ENCODE measurements at places on chromosomes 16 and 17.

DNA sequence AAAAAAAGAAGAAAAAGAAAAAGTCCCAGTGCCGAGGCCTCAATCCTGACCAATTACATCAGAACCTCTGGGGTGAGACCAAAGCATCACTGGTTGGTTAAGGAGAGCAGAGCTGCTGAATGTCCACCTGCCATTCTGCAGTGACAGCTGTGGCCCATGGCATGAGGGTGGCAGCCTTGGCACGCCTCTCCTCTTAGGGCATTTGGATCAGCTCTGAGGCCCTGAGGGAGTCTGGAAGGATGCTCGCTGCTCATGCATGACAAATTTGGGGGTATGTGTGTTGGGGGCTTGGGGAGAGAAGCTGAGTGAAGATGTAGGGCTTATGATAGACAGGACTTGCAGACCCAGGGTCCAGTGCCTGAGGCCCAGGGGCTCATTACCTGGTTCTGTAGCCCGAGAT, 26.3 kb downstream of the MYLK3 start:
- DNase-seq, result no peak

- DNase-seq, result no peak
These were observed 19.0 kb downstream of the SPIRE2 start for GRCh38 chr16:89847051-89847939.

GRCh38 chr17:61235001-61235826, 164.4 kb upstream of the TBX2 start:
- no peak for DNase-seq

DNA sequence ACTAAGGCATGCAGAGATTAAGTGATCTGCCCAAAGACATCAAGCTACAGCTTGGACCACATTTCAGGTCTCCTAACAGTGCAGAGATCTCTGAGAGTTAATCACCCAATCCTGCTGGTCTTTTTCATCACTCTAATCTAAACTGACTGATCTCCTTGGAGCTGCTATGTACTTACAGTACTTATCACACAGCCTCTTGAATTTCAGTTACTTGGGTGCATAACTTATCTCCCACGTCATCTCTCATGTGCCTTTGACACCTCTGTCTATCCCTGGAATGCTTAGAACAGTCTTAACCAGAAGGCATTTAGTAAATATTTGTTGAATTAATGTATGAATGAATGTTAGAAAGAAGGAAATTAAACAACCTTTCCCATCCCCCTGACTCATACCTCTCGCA, 139.0 kb downstream of the SNX11 start:
- no peak for DNase-seq

DNA sequence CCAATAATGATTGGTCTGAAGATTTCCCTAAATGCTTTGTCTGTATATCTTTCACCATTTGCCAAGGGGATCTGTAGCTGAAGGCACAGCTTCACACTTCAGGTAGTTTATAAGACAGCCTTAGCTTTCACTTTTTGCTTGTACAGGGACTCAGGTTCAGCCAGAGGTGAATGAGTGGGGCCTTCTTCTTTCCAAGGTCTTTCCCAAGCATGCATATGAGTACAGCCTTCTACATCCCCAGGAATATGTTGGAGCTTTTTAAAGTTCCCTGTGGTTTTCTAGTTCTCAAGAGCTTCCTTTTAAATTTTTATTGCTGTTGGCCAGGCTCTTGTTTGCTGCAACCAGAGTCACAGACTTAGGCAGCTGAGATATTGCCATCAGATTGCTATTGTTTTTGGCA, 17.9 kb upstream of the SPDYE4 start:
- no peak for DNase-seq

- DNase-seq, result no peak
These were observed 2.6 kb downstream of the ABR start for GRCh38 chr17:1177016-1177700.

DNA sequence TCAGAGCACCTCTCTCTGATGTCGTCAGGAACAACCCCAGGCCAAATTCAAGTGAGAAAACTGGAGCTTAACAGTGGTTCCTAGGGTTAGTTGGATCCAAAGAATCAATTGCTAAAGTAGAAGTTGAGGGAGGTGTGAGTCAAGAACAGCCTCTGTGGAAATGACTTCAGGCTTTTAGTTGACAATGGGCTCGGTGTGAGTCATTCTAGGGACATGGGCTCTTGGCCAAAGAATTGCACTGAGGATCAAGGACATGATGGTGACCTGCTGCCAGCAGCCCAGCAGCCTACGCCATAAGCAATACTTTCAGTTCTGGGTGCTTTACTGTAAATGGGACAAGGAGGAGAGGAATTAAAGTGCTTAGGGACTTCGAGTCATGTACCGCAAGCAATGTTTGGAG, 32.1 kb upstream of the SMURF2 start:
- DNase-seq, result no peak

DNA sequence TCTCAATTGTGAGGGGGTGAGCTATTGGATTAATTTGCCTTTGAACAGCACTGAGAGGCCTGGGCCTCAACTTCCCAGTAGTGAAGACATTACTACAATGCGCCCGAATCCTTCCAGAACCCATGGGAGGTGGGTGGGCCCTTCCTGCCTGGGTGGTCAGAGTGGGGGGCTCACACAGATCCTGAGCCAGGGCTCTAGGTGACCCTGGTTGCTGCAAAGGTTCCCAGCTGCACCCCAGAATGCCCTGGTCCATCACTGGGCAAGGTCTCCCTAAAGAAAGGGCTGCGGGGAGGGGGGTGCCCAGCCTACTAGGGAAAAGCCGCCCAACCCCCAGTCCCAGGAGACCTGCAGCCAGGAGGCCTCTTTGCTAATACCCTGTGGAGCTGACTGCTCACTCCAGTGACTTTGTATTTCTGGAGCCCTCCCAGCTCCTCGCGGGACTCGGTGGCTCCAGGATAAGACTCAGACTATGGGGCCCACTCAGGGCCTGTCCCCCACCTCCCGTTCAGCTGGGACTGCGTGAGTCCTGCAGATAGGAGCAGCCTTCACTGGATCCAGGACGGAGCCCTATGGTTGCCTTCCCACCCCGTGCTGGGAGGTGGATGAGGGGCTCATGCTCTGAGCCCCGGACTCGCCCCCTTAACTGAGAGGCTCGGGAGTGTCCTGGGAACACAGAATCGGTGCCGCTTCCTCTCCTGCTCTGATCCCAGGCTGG, 40.2 kb downstream of the SLC7A5 start:
- no peak for DNase-seq

DNA sequence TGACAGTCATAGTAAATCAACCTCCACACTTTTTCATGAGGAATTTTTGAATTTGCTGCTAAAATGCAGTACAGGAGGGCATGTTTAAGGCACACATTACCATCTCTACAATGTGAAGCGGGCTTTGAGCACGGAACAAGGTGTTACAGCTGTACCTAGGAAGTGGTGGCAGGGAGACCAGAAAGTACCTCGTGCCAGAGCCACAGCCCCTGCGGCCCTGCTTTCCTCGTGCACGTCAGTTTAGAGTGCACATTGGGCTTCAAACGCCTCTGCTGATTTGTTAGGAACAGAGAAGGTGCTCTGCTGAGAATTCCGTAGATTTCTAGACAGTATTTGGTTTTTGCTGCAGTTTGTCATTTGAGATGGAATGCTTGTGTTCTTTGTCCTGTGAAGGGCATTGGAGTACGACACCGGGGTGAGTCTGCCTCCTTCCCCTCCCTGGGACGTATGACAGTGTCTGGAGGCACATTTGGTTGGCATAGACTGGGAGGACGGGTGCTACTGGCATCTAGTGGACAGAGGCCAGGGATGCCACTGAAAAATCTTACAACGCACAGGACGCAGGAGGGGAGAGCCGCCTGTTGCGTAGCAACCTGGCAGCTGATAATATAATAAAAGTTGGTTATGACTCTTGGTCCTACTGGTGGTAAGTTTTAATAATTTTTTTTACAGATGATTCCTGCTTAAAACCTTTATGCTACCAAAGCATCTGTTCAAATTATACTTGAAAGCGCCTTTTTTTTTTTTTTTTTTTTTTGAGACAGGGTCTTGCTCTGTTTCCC, 9.1 kb downstream of the FOXK2 start:
- peak; percentile 59 for DNase-seq

GRCh38 chr17:62732125-62732524, 76.0 kb downstream of the MARCHF10 start:
- DNase-seq, result no peak

GRCh38 chr16:50235581-50235980, 30.8 kb upstream of the ADCY7 start:
- no peak for DNase-seq

GRCh38 chr17:44922746-44923470, 7.6 kb upstream of the GFAP start:
- DNase-seq, result no peak

DNA sequence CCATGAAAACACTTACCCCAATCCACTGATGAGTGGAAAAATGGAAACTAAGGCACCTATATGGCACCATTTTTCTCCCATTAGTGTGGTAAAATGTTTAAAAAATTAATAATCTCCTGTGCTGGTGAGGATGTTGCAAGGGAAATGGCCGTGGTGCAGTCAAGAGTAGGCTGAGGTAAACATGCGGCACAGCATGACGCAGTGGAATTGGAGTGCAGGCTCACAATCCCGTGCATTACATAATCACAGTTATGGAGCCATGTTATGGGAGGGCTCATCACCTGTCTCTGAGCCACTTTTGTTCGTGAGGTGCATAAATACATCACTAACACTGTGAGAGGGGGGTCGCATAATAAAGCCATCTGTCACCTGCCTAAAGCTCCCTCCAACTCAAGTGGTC, 164.4 kb upstream of the XYLT1 start:
- no peak for DNase-seq

GRCh38 chr17:489758-490329, 137.2 kb upstream of the RPH3AL start:
- DNase-seq, result peak; percentile 79

GRCh38 chr17:71142333-71142732, 973.0 kb downstream of the KCNJ2 start:
- DNase-seq, result no peak

DNA sequence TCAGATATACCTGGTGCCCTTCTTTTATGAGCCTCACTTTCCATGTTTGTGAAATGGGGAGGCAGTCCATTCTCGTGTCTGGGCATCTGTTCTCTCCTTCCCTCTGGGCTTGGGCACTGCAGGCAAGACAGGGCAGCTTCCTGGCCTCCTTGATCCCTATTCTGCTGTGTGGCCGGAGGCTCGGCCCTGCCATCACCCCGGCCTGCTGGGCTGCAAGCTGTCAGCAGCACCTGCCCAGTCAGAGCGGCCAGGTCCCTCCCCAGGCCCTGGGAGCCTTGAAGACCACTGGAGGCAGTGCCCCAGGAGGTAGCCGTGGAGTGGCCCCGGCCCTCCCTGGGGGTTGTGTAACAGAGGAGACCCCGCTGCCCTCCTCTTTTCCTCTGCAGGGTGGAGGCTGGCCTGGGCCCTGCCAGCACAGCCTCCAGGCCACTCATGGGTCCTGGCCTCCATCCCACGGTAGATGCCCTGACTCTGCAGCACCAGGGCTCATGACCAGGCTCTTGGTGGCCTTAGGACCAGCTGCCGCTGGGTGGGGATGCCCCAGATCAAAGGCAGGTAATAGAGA, 9.2 kb downstream of the KCNJ12 start:
- no peak for DNase-seq

- no peak for DNase-seq
These were observed 13.3 kb upstream of the PAFAH1B1 start for GRCh38 chr17:2580151-2580550.

GRCh38 chr16:84718-85406, 6.8 kb downstream of the MPG start:
- peak; percentile 53 for DNase-seq

DNA sequence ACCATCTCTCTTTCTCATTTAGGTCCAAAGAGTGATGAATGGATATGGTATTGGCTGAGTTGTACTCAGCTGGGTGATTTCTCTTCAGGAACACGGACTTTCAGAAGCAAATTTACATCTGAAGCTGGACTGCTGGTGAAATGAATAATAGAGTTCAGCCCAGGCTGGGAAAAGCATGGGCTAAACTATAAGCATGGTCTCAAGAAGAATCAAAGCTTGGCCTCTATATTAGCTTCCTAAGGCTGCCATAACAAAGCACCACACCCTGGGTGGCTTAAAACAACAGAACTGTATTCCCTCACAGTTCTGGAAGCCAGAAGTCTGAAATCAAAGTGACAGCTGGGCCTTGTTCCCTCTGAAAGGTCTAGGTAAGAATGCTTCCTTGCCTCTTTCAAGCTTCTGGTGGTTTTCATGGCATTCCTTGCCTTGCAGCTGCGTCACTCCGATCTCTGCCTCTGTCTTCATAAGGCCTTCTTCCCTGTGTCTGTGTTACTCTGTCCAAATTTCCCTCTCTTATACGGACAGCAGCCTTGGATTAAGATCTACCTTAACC, 89.8 kb upstream of the CES5A start:
- no peak for DNase-seq

DNA sequence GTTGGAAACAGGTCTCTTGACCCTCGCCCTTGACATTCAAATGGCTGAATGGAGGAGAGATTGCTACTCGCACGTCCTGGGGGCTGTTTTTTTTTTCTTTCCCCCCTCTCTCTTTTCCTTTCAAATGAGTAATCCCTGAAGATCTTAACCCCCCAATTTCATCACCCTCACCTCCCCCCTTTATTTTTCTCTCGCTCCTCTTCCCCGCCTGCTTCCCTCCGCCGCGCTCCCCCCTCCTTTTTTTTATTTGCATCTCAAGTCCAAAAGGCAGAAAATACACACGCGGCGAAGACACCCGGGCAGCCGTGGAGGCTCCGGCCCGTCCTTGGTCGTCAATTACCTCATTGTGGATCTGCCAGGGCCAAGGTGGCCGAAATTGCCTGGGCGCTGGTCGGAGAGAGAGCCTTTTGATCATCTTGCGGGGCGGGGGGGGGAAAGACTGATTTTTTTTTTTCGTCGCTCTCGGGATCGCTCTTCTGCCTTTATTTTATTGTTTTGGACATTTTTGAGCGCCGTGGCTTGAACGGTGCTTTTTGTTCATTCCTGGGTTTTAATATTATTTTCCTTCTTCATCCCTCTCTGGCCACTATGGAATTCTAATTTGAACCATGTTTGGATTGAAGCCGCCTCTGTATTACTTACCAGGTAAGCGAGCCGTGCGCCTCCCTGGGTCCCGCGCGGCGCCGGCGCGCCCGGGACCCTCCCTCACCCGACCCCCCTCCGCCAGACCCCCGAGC, 57.2 kb upstream of the GSE1 start:
- no peak for DNase-seq

DNA sequence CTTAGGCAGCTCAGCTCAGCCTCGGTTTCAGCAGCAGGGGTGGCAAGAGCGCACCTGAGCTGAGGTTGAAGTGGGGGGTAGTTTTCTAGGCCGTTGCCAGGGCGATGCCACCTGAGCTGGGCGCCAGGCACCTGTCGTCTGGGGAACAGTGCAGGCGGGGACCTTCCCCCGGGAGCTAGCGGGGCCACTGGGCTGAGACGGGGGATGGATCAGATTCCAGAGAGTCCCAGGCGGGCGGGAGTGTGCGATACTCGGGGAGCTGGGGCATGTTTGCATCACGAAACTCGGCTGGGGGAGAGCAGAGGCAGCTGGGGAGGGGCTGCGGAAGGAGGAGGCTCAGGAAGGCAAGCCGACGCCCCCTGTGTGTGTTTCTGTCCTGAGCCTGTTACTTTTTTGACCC, 477 bp upstream of the CLDN9 start:
- no peak for DNase-seq

GRCh38 chr16:4011940-4012629, 104.2 kb downstream of the ADCY9 start:
- no peak for DNase-seq

All from posterior cingulate gyrus (tissue), 11 donors.